Keratinocyte (primary cell): ENCODE measurements at places on chromosomes 4 and X. TPM values are rescaled to one million over a fixed set of nuclear protein-coding genes. Genes with fewer than 3 reads are reported as not detected.

GRCh38 chr4:621296-622070 lies 3.9 kb upstream of the PDE6B start:
- no peak for DNase-seq

The IL2RG gene
- 0.12 to 0.42 TPM (median 0.26 TPM) in 3 replicates for polyA plus RNA-seq

The BEX1 gene
- 2.5 to 24.6 TPM (median 6.4 TPM) in 3 replicates for polyA plus RNA-seq

The NDST3 gene
- not detected in 3 replicates for polyA plus RNA-seq

The ACE2 gene
- 0.34 to 0.99 TPM (median 0.51 TPM) in 3 replicates for polyA plus RNA-seq

DNA sequence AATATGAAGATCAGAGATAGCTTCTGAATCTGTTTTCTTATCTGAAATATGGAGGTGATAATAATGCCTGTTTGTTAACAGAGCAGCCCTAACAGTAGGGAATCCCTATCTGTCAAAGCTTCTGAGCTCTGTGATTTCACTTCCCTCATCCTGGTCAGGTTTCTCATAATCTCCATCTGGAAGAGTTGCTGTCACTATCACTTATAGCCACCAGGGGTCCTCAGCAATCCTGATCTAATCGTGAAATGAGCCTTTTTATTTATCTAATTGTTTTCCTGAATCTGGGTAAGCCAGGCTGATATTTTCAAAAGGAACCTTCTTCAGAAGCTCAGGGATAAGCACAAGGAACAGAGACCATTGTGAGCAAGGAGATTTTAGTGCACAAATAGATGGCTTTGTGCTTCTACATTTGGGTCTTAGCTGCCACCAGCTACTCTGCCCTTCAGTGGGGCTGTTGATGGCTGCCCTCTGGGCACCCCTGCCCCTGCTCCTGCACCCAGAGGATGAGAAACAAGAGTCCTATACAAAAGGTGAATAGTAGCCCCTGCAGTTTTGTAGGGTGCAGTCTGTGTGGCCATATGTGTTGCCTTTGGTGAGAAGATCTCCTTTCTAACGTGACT lies 196.4 kb upstream of the RADX start:
- DNase-seq = no peak

The GC gene
- not detected in 3 replicates for polyA plus RNA-seq

The HTN3 gene
- not detected in 3 replicates for polyA plus RNA-seq

The L1CAM gene
- polyA plus RNA-seq = 18.2 to 31.1 TPM (median 23.3 TPM) in 3 replicates

DNA sequence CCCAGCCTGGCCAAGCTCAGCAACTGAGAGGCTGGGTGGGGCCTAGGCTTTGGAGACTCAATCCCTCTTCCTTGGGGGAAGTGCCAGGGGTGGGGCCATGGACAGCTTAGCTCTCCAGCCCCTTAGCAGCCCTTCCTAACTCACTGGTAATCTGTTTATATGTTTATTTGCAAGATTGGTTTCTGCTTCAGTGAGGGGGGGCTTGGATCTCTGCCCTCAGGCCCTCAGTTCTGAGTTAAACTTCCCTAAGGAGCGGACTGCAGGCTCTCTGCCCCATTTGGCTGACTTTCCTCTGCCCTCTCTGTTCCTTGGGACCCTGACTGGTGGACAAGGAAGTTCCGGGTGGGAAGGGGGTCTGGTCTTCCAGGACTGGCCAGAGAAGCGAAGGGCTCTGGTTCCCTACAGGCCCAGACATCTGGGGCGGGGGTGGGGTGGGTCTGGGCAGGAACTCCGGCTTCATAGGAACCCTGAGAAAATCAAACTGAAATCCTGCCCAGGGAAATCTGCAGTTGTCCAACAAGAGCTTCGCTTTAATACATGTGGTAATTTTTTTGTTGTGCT lies 51.4 kb downstream of the NALF2 start:
- DNase-seq = no peak

DNA sequence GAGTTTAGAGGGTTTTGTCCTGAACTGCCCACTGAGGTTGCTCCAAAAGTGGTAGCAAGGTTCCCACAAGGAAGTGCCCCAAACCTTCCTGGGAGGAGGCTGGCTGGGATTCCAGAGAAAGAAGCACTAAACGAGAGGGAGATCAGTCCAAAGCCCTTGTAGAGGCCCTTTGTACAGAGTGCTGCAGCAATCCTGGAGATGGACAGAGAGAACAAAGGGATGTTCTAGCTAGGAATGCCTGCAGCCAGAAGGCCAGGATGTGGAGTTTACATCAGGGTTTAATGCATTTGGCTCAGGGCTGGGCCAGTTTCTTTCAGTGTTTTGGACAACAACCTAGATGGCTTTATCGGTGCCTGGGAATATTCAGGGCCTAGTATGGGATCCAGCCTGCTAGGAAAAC lies 2155.1 kb upstream of the AGA start:
- no peak for DNase-seq

DNA sequence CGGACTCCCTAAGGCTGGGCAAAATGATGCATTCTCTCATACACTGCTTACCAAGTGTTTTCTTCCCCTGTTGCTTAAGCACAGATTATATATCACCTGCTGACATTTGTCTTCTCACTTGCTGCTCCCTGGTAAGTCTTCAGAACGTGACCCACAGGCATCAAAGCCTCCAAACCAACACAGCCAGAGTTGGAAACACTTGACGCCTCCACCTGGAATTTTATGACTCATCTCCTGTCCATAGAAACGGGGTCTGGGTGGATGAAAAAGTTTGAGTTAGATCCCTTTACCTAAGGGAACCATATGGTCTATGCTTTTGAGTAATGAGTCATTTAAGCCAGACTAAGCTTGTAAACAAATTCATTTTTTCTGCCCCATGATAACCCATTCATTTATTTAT lies 251.6 kb downstream of the USP46 start:
- DNase-seq = peak; percentile 13

GRCh38 chrX:70172221-70172620 lies 5.1 kb upstream of the DGAT2L6 start:
- no peak for DNase-seq

The RBM47 gene
- 6.8 to 7.2 TPM (median 6.9 TPM) in 3 replicates for polyA plus RNA-seq

- no peak for DNase-seq
Measured at GRCh38 chrX:77440330-77440729, 6.9 kb upstream of the FGF16 start.

- DNase-seq = no peak
Measured at GRCh38 chr4:43709443-43709842, 739.2 kb downstream of the KCTD8 start.

DNA sequence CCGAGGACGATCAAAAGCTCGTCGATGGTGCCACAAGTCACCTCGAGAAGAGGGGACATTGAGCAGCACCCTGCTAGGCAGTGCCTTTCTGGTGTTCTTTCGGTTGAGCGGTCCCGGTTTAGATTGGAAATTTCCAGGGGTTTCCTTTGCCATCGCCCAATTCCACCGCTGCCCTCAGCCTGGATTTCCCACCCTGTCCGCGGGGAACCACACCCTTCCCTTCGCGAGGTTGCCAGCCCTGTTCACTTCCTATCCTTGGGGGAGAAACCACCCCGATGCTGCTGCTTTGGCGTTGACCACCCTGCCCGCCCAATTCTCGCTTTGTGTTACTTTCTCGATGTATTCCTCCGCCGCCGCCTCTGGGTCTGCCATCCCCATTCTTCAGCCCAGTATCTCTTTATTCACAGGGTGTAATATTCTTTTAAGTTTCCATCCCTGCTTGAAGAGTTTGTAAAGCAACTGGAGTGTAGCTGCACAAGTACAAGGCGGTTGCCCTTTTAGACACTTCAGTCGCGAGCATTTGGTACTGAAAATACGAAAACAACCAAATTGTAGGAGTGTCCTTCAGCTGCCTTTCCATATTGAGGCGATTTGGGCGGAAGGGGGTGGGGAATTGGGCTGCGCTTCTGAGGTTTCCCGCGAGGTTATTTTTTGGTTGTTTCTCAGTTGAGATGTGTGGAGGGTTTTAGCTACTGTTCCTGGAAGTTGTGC lies 1.1 kb downstream of the OGT start:
- DNase-seq = no peak

GRCh38 chrX:30920271-30920670 lies 31.2 kb upstream of the TAB3 start:
- no peak for DNase-seq
